ENCODE measurements at places on chromosomes 16 and 17.

- no peak for DNase-seq
Observed at GRCh38 chr17:15469260-15469659, 1.8 kb upstream of the CDRT4 start.

DNA sequence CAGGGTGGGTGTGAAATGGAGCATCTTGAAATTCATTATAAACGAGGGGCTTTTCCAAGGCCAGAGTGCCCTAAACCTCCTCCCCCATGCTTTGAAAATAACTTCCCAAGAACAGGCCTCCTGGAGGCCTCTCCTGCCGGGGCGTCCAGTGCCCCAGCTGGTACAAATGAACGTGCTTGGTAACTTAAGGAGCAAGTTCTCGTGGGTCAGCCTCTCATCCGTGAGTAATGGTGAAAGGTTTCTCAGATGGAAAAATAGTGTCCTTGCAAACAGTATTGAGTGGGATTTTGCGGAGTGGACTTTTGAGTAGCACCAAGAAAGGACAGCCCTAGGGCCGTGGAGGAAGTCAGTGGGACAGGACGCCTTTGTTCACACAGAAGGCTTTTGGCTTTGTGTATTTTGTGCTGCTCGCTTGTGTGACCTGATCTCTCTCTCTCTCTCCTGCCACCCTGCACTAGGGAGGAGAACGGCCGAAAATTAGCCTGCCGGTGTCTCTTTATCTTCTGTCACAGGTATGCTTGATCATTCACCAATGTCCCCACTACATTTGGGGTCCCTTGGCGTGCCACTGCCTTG, 34.6 kb downstream of the CLEC16A start:
- no peak for DNase-seq

DNA sequence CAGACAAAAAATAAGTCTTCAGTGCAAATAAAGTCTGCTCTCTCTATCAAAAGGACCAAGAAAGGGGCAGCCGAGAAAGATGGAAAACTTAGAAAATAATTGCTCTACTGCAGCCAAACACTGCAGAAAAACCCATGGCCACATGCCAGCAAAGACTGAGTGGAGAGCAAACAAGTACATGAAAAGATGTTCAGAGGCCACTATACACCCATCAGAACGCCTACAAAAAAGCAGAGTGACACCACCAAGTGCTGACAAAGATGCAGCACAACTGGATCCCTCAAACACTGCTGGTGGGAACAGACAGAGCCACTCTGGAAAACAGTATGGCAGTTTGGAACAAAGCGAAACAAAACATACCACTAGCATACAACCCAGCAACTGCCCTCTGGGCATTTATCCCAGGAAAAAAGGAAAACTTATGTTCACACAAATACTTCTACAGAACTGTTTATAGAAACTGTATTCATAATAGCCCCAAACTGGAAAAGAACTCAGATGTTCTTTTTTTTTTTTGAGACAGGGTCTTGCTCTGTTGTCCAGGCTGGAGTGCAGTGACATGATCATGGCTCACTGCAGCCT, 36.7 kb downstream of the KIAA0753 start:
- DNase-seq: no peak

GRCh38 chr17:68542698-68543463, 30.7 kb downstream of the PRKAR1A start:
- DNase-seq: no peak

DNA sequence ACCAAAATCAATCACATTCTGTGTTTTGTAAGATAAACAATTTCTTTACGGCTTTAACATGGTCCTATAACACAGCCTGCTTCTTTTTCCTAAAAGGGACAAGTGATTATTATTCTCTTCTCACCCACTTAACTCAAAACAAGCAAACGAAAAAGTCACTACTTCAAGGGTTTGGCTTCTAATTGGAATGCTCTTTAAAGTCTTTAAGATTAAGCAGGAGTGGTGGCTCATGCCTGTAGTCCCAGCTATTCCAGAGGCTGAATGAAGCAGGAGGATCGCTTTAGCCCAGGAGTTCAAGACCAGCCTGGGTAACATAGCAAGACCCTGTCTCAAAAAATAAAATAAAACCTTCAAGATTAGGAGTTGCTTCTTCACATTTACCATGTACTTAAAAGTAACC, 66.6 kb upstream of the CNEP1R1 start:
- DNase-seq: no peak

Measured in Peyer's patch (tissue), 4 donors.